HCT116 (cell line): ENCODE measurements at places on chromosomes 5 and 9. TPM values are rescaled to one million over a fixed set of nuclear protein-coding genes. Genes with fewer than 3 reads are reported as not detected.
A peak's percentile ranks its signal among the peaks of the same experiment; 100 is the strongest.

DNA sequence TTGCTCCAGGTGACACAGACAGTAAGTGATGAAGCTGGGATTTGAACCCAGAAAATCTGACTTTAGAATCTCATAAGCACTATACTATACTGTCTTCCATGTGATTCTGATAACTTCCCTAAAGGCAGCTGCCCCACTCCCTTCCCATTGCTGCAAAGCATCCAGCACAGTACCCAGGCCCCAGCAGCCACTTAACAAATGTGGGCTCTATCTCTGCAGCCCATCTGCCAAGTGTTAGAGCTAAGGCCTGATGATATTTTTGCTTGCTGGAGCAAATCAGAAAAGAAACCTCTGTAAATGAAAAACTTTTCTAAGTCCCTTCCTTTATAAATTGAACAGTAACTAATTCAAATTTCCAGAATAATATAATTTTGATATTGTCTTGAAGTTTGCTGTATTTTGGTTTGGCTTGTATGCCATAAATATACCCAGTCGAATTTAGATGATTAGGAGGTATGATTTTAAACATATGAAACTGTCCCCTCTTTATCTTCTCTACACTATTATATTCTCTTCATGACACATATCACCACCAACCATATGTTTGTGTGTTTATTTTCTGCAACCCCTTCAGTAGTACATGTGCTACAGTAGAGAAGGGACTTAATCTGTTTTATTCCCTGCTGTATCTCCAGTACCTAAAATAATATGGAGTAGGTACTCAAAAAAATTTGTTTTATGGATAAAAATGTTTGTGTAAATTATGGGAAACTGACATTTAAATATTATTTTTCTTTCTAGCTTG lies 63.8 kb downstream of the SMIM15 start:
- H3K36me3 ChIP-seq, result no peaks in the 10 kb centered on the region
- H3K4me3 ChIP-seq, result no peak overlapping the region
- no peaks in the 10 kb centered on the region for H3K27me3 ChIP-seq
- DNase-seq, result no peak

- no peak overlapping the region for H3K27ac ChIP-seq
- no peaks in the 10 kb centered on the region for H3K4me1 ChIP-seq
- H3K36me3 ChIP-seq, result peaks cover 22% of the 10 kb centered on the region; the same call in 1 of the 2 replicates
- H3K27me3 ChIP-seq, result no peaks in the 10 kb centered on the region
Observed at GRCh38 chr5:140540227-140540626, 7.2 kb upstream of the EIF4EBP3 start.

DNA sequence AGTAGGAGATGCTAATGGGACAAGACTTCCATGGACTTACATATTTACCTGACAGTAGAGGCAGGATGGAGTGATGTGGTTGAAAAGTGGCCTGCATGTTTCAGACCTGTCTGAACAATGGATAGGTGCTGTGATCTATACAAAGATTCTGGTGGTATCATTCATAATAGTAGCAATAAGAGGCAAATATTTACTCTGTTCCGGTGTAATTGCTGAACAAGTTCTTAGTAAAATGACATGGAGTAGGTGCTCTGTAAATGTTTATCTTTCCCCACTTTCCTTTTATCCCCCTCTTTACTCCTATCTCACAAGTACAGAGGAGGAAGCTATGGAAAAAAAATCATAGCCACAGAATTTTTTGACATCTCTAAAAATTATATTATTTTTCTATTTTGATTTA lies 159.0 kb upstream of the SLC12A2 start:
- H3K36me3 ChIP-seq, result no peaks in the 10 kb centered on the region
- no peak for DNase-seq
- peaks cover 5% of the 10 kb centered on the region; the same call in 1 of the 2 replicates for H3K4me1 ChIP-seq

DNA sequence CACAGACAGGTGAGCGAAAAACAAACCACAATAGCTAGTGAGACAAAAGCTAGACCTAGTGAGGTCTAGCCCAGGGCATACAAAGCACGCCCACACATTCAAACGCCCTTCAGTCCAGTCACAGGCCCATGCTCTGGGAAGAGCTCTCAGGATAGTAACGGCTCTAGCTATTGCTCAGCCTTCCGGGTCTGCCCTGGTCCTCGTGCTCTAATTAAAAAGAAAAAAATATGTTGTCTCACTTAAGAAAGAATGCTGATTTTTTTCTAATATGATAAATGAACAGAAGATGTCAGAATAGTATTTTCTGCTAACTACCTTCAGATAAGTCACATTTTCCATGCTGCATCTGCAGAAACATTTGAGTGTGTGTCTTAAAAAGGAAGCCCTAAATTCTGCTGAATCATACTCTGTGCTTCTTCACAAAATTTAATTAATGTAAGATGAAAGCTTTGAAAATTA lies 94.5 kb downstream of the PLPP1 start:
- peaks cover 34% of the 10 kb centered on the region for H3K4me1 ChIP-seq
- H3K4me3 ChIP-seq, result no peak overlapping the region
- no peak for DNase-seq
- H3K27ac ChIP-seq, result no peak overlapping the region

GRCh38 chr5:176796970-176797369 lies 13.4 kb upstream of the UNC5A start:
- H3K27ac ChIP-seq, result no peak overlapping the region
- H3K4me1 ChIP-seq, result no peaks in the 10 kb centered on the region
- no peaks in the 10 kb centered on the region for H3K36me3 ChIP-seq
- no peak for DNase-seq
- H3K27me3 ChIP-seq, result peaks cover 9% of the 10 kb centered on the region; the same call in 1 of the 2 replicates
- H3K4me3 ChIP-seq, result no peak overlapping the region

DNA sequence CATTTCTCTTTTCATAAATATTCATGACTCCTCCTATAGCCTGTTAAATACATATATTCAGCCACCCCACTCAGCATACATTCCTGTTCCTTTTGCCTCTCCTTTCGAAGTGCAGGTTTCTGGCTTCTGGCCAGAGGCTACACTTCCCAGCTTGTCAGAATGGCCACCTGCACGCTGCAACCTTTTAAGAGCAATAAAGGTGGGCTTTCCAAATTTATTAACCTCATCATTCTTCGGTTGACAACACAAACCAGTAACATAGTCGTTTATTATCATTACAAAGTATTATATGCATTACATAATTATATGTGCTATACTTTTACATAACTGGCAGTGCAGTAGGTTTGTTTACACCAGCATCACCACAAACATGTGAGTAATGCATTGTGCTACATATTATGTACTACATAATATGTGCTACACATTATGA lies 16.5 kb upstream of the TMEM171 start:
- H3K4me3 ChIP-seq, result no peak overlapping the region
- H3K4me1 ChIP-seq, result no peaks in the 10 kb centered on the region
- H3K27ac ChIP-seq, result no peak overlapping the region
- no peaks in the 10 kb centered on the region for H3K27me3 ChIP-seq

DNA sequence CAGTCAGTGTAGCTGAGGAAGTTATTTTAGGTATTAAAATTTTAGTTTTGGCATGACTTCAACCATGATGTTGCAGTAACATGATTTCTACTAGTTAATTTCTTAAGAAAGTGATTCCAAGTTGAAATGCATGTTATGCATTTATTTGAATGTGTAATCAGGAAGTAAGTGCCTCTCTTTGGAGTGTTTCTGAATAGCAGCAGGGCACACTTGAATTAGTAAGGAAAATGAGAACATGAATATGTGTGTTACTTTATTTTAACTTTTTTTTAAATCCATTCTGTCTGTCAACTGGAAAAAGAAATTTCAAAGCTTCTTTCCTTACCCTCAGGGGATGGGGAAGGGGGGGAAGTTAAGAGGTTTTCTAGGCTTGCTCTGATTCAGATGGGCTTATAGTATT lies 40.4 kb downstream of the CTNNA1 start:
- no peaks in the 10 kb centered on the region for H3K27me3 ChIP-seq
- H3K27ac ChIP-seq, result no peak overlapping the region
- no peak overlapping the region for H3K4me3 ChIP-seq
- H3K4me1 ChIP-seq, result no peaks in the 10 kb centered on the region; the same call in 1 of the 2 replicates
- H3K36me3 ChIP-seq, result peaks cover 9% of the 10 kb centered on the region; the same call in 1 of the 2 replicates

DNA sequence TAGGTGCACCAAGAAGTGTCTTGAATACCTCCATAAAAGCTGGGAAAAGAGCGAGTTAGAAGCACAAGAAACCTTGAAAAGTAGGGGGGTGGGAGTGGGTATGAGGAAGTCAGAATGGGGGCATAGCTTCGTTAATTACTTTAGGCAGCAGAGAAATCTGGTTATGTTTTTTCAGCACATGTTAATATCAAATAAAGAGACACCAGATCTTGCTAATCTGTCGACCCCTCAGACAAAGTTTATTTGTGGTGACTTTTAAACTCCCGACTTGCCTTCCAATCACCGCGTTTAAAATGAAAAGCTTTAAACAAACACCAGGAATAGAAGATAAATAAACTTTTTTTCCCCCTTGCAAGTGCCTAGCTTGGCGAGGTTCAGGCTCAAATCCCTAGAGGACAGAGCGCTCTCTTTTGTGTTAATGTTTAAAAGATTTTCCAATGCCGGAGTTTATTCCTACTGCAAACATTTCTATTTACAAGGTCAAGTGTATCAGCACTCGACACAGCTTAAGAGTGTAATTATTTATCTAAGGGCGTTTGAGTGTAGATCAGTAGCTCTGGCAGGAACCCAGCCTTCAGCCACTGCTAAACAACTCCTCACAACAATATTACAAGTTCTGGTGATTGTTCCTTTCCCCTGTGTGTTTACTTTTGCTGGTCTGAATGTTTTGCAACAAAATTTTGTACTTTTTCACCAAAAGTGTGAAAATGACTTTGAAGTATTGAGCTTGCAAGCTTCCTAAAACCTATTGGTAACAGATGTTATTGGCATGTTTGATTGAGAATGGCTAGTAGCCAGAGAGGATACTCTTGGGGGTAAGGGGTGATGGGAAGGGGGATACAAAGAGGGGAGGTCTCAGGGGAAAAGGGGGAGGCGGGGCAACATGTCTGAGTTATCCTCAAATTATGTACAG lies 3.8 kb downstream of the GAS1 start:
- H3K4me1 ChIP-seq, result peaks cover 10% of the 10 kb centered on the region; the same call in 1 of the 2 replicates
- H3K27me3 ChIP-seq, result peaks cover 68% of the 10 kb centered on the region
- H3K27ac ChIP-seq, result no peak overlapping the region
- H3K36me3 ChIP-seq, result no peaks in the 10 kb centered on the region
- DNase-seq, result no peak

DNA sequence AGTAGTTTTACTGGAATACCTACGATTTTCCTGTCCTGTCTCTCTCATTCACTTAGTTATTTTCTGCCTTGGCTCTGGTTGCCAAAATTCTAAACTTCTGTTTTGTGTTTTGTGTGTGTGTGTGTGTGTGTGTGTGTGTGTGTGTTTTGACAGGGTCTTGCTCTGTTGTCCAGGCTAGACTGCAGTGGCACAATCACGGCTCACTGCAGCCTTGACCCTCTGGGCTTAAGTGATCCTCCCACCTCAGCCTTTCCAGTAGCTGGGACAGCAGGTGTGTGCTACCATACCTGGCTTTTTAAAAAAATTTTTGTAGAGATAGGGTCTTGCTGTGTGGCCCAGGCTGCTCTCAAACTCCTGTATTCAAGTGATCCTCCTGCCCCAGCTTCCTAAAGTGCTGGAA lies 17.2 kb downstream of the UBE2D2 start:
- H3K27me3 ChIP-seq, result no peaks in the 10 kb centered on the region
- H3K4me1 ChIP-seq, result peaks cover 12% of the 10 kb centered on the region; the same call in 1 of the 2 replicates
- no peaks in the 10 kb centered on the region for H3K36me3 ChIP-seq
- no peak overlapping the region for H3K27ac ChIP-seq
- no peak overlapping the region for H3K4me3 ChIP-seq

DNA sequence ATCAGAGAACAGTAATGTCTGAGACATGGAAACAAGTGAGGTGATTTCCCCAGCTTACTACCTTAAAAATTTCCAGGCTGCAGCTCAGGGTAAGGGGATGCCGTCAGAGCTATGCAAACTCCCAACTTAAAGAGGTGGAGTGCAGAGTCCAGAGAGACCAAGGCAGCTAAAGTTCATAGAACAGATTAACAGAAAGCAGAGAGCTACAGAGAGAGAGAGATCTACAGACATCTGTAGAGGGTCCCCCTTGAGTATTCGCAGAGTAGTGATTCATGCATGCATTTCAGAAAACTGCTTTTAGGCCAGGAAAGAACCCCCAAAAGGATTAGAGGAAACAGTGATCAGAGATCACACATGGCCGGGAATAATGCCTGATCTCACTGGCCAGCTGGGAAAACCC lies 306.2 kb upstream of the PUM3 start:
- no peak for DNase-seq
- H3K36me3 ChIP-seq, result no peaks in the 10 kb centered on the region
- H3K27ac ChIP-seq, result no peak overlapping the region
- H3K4me1 ChIP-seq, result no peaks in the 10 kb centered on the region
- peaks cover 29% of the 10 kb centered on the region for H3K27me3 ChIP-seq

GRCh38 chr9:114450833-114451706 lies 54.2 kb downstream of the WHRN start:
- H3K4me3 ChIP-seq, result no peak overlapping the region
- no peaks in the 10 kb centered on the region for H3K27me3 ChIP-seq
- H3K4me1 ChIP-seq, result no peaks in the 10 kb centered on the region
- no peaks in the 10 kb centered on the region for H3K36me3 ChIP-seq

GRCh38 chr5:56814361-56814962 lies 887 bp upstream of the MAP3K1 start:
- peak overlapping the region; percentile 75 for H3K27ac ChIP-seq
- H3K4me3 ChIP-seq, result peak overlapping the region; percentile 61
- H3K4me1 ChIP-seq, result peaks cover 24% of the 10 kb centered on the region
- no peaks in the 10 kb centered on the region for H3K27me3 ChIP-seq

- no peak overlapping the region for H3K4me3 ChIP-seq
- H3K36me3 ChIP-seq, result no peaks in the 10 kb centered on the region
- no peak for DNase-seq
- H3K4me1 ChIP-seq, result no peaks in the 10 kb centered on the region; the same call in 1 of the 2 replicates
- no peaks in the 10 kb centered on the region for H3K27me3 ChIP-seq
Observed at GRCh38 chr5:132816554-132816953, 3.5 kb downstream of the SOWAHA start.

GRCh38 chr5:54703133-54703532 lies 185.6 kb downstream of the SNX18 start:
- H3K36me3 ChIP-seq, result no peaks in the 10 kb centered on the region
- H3K27ac ChIP-seq, result no peak overlapping the region
- H3K4me1 ChIP-seq, result peaks cover 8% of the 10 kb centered on the region; the same call in 1 of the 2 replicates
- no peak overlapping the region for H3K4me3 ChIP-seq

DNA sequence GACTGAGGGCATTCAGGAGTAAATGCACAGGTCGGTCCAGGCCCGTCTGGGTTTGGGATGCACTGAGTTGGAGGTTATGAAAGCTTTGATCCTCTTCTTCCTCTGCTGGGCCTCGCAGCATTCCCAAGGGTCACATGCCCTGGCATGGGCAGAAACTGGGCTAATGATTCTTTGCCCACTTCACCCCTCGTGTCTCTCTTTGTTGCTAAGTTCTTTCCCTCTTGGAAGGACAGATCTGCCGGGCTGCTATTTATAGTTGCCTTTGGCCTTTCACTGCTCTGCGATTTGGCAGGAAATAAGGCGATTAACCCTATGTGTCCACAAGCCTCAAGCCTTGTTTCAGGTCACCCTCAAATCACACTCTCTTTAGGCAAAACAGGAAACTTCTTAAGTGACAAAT lies 66.9 kb downstream of the ENTREP1 start:
- H3K27ac ChIP-seq, result no peak overlapping the region
- no peaks in the 10 kb centered on the region for H3K4me1 ChIP-seq
- H3K36me3 ChIP-seq, result no peaks in the 10 kb centered on the region
- H3K27me3 ChIP-seq, result peaks cover 3% of the 10 kb centered on the region; the same call in 1 of the 2 replicates
- no peak overlapping the region for H3K4me3 ChIP-seq

Gene SLC1A1
- total RNA-seq, result 6.8 TPM

Gene MFAP3
- total RNA-seq, result 18.5 TPM

Gene TAF11L6
- not detected for total RNA-seq

Gene BRD3
- total RNA-seq, result 40.7 TPM

Gene DMGDH
- 2.3 TPM for total RNA-seq
